ENCODE measurements at places on chromosomes 6 and 20. TPM values are rescaled to one million over a fixed set of nuclear protein-coding genes. Genes with fewer than 3 reads are reported as not detected.

The ANGPT4 gene
- not detected for total RNA-seq

The PNPLA1 gene
- total RNA-seq, result not detected

DNA sequence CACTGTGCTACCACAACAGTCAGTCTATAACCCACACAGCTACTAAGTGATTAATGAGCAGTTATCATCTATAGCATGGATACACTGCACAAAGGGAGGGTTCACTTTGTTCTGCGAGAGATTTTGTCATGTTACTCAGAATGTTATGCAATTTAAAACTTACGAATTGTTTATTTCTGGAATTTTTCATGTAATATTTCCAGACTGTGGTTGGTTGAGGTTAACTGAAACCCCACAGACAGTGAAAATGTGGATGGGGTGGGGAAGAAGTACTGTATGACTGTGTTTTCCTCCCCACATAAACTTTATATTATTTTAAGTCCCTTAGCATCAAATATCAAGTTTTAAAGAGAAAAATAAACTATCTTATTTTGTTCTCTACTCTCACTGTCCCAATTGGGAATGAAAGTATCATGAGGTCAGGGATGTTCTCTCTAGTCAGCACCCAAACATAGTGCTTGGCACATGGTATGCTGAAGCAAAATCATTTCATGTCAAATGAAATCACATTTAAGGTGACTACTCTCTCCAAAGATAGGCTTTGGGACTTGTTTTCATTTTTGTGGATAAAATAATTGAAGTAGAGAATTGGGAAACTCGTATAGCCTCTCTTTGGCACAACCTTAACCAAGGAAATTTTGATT, 25.4 kb downstream of the DOP1A start:
- no peaks in the 10 kb centered on the region for H3K4me1 ChIP-seq
- no peaks in the 10 kb centered on the region for H3K36me3 ChIP-seq
- H3K27me3 ChIP-seq, result no peaks in the 10 kb centered on the region
- no peak overlapping the region for H3K4me3 ChIP-seq

- no peak overlapping the region for H3K27ac ChIP-seq
- H3K27me3 ChIP-seq, result peaks cover 15% of the 10 kb centered on the region
- H3K36me3 ChIP-seq, result no peaks in the 10 kb centered on the region
These were observed 33.1 kb upstream of the NOP56 start for GRCh38 chr20:2619337-2619736.

DNA sequence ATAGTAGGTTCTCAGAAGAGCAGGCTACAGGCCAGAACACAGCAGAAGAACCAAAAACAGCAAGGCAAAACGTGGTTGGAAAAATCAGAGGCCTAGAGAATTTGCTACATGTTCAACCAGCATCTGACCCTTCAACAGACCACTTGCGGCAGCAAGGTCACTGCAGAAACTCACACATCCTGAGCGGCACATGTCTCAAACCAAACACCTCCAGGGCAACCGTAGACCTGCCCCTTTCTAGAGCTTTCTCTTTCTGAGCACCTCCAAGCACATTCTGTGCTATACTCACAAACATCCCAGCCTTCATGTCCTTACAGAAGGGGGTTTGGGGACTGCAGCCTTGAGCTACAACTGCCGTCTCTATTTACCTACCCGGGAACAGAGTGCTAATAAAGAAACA, 52.6 kb downstream of the GFOD1 start:
- DNase-seq, result no peak
- no peaks in the 10 kb centered on the region for H3K27me3 ChIP-seq
- no peak overlapping the region for H3K27ac ChIP-seq
- peaks cover 68% of the 10 kb centered on the region for H3K4me1 ChIP-seq
- H3K36me3 ChIP-seq, result peaks cover 13% of the 10 kb centered on the region

- H3K27ac ChIP-seq, result no peak overlapping the region
- no peak overlapping the region for H3K4me3 ChIP-seq
- no peaks in the 10 kb centered on the region for H3K4me1 ChIP-seq
These were observed 50.0 kb downstream of the CNBD2 start for GRCh38 chr20:36018208-36018988.

- no peaks in the 10 kb centered on the region for H3K27me3 ChIP-seq
- no peaks in the 10 kb centered on the region for H3K4me1 ChIP-seq
- H3K36me3 ChIP-seq, result no peaks in the 10 kb centered on the region
- H3K4me3 ChIP-seq, result no peak overlapping the region
These were observed 173.2 kb downstream of the BTBD3 start for GRCh38 chr20:12090920-12091319.

The CLPSL1 gene
- not detected for total RNA-seq

Measured in activated T-helper 1 cell treated with anti-CD3 and anti-CD28 coated beads, Interleukin-12 subunit alpha, Interleukin-12 subunit beta, Interleukin-2, Interleukin-4 antibody, amounts not matched to agents 30 ng/mL and 10 ng/mL and 1 ng/mL, durations not matched to agents 14 hours and 24 hours and 36 hours (primary cell).